ENCODE measurements at places on chromosomes 7 and 10.

- DNase-seq: no peak
These were observed 351.1 kb upstream of the KLF6 start for GRCh38 chr10:4136121-4136520.

- no peak for DNase-seq
These were observed 47.8 kb downstream of the HERPUD2 start for GRCh38 chr7:35647171-35647574.

GRCh38 chr10:110843031-110843430 lies 28.7 kb upstream of the PDCD4 start:
- DNase-seq: no peak

DNA sequence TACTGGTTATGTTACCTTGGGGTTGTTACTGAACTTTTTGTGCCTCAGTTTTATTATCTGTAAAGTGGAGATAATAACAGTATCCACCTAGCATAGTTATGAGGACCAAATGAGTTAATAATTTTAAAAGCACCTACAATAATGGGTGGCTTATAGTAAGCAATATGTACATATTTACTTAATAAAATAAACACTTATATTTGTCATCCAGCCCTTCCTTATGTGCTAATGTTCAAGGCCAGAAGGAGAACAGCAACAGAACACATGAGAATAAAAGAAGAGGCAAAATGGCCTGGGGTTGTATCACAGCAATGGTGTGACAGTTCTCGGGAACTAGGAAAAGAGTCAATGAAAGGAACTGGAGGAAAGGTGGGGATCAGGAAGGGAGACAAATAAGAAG lies 255.4 kb upstream of the LRGUK start:
- no peak for DNase-seq

DNA sequence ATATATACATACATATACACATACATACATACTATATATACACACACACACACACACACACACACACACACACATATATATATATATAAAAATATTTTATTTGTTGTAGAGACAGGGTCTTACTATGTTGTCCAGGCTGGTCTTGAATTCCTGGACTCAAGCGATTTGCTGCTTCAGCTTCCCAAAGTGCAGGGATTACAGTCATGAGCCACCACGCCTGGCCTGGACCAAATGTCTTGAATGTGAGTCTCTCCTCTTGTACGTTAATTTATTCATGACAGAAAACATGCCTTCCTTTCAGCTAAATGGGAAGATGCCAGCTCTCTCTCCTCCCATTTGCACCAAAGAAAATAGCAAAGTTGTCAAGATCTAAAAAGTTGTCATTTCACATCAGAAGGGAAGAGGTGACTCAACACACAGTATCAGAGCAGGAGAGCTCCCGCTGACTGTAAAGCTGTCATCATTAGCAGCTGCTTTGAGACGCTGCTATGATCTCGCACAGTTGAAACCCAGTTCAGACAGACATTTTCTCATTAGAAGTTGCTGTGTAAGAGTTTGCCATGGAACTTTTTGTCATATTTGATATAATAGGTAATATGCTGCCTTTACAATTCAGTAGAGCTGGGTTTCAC lies 224.3 kb downstream of the SFMBT2 start:
- no peak for DNase-seq

DNA sequence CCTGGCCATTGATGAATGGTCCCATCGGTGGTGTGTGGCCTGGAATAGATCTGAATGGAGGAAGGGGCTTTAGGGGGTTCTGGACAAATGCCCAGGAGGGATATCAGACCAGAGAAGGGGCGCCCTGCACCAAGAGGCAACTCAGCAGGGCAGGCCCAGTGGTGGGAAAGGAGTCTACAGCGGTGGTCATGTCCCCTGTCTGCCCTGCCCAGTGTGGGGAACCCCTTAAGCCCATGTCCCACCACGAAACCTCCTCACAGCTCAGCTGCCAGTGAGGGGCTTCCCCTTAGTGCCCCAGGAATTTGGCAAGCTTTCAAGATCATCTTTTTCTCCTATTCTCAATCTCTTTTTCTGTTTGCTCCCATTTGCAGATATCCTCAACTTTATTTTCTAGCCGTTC lies 14.1 kb upstream of the CCSER2 start:
- no peak for DNase-seq

GRCh38 chr10:122206471-122207065 lies 64.5 kb upstream of the BTBD16 start:
- DNase-seq: no peak

- no peak for DNase-seq
These were observed 48.5 kb downstream of the RASGEF1A start for GRCh38 chr10:43218206-43218950.

DNA sequence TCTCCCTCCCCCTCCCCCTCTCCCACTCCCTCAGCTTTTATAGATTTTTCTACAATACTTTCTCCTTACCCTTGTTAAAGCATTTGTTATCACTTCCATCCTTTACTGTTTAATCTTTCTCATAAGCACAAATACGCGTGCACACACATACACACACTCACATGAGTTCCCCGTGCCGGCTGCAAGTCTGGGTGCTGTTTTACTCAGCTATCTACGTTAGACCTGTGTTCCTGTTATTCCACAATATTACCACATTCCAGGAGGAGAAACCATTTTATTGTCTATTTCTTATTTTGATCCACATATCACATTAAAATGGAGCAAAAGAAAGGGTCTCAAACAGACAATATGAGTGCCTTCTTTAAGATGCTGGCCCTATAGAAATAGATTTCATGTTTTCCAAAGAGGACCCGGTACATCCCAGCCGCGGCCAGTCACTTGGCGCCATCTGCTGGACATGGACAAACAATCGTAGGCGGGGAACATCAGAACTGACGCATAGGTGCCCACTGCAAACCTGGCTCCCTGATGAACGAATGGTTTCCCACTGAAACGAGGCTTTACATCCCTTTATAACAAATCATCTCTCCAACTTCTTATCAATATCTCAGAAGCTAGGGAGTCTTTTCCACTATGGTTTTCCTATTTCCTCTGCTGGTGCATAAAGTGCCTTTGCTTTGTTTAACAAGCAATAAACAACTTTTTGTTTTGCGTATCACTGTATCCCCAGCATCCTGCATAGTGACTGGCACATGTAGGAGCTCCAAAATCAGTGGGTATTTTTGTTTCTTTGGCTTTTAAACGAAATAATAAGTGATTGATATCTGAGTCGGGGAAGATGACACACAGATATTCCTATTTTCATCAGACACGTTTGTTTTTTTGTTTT lies 25.2 kb upstream of the OPTN start:
- DNase-seq: peak; percentile 26

GRCh38 chr10:61906562-61906901 lies 5.0 kb downstream of the ARID5B start:
- DNase-seq: no peak

DNA sequence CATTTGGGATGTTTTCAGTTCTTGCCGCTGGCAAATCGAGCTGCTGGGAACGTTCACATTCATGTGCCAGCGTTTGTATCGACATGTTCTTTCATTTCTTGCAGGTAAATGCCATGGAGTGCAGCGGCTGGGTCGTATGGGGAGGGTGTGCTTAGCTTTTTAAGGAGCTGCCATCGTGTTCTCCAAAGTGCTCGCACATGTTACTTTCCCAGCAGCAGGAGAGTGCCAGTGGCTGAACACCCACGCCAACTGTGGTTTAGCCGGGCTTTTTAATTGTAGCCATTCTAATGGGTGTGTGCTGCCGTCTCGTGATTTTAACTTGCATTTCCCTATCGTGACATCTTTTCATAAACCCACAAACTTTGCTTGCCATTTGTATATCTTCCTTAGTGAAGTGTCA lies 11.6 kb upstream of the BNIP3 start:
- no peak for DNase-seq

- DNase-seq: no peak
These were observed 228.1 kb downstream of the WDR11 start for GRCh38 chr10:121079226-121079625.

DNA sequence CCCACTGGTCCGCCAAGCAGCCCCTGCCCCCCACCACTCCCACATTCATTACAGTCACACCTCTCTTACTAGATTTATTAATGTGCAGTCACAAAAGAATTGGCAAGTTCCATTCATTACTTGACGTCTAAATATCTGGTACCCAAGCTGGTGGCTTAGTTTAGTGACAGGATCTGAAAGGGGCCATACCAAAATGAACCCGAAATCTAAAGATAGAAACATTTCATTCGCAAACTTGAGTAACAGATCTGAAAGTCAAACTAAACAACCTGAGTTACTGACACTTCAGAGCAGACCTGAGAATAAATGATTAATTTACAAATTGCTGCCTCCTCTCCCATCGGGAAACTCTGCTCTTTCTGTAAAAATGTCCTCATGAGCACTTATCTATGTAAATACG lies 53.4 kb downstream of the TNS3 start:
- no peak for DNase-seq

- DNase-seq: peak; percentile 52
These were observed 45.9 kb upstream of the KCNIP2 start for GRCh38 chr10:101889256-101890210.

DNA sequence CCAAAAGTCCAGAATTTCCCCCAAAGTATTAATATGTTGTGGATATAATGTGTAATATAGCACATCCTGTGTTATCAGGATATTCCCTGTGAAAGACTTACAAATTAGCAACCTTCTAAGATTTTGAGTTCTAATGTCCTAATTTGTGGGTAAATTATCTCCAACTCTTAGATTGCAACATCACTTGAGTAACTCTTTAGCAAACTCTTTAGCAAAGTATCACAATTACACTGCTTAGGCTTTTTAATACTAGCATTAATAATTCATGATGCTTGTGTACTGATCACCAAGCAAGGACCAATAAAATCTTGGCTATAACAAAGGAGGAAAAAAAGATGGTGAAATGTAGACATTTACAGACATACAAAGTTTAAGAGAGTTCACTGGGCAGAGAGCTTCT lies 27.7 kb downstream of the HIP1 start:
- DNase-seq: no peak

DNA sequence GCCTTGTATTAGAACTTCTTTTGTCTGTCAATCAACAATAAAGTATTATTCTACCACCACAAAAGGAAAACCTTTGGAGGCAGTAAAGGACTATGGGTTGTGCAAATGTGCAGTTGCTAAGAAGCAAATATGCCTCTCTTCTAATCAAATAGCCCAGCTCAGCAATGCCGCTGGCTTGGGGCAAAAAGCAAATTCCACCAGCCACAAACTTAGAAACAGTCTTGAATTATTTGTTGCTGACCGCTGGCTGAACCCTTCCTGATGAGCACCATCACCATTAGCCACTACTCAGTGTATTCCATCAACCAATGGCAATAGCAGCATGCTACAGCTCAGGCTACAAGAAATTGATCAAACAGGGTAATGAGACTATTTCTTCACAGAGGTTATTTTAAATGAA lies 51.0 kb downstream of the SKAP2 start:
- DNase-seq: no peak

- no peak for DNase-seq
These were observed 4.4 kb upstream of the EN2 start for GRCh38 chr7:155453296-155454182.

DNA sequence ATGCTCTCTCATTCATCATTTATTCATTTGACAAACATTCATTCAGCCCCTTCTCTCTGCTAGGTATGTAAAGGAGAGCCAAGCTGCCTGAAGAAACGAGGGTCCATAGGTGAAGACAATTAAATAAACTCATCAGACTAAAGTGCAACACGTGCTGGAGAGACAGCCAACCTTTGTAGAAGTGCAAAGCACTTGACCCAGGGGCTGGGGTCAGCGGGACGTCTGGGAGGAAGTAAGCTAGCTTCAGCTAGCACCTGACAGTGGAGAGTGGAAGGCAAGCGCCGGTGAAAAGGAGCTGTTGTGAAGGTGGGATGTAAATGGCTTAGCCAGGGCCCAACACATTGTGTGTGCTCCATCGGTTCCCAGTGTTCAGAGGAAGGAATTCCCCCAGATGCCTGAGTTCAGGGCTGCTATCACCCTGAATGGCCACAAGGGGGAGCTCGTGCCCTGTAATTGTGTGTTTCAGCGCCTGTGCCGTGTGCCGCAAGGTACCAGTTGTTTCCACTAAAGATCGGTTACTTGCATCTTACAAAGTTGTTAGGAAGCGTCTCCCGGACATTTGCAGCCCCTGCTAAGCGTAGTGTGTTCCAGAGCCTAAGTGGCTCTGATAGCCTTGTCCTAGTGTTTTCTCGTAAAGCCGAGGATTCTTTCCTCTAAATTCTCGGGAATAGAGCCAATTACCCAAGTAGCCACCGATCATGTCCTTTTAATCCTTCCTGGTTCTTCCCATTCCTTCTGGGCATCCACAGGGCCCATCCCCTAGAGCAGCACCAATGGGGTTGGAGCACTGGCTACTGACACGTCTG lies 30.6 kb downstream of the TLX1 start:
- DNase-seq: peak; percentile 56

DNA sequence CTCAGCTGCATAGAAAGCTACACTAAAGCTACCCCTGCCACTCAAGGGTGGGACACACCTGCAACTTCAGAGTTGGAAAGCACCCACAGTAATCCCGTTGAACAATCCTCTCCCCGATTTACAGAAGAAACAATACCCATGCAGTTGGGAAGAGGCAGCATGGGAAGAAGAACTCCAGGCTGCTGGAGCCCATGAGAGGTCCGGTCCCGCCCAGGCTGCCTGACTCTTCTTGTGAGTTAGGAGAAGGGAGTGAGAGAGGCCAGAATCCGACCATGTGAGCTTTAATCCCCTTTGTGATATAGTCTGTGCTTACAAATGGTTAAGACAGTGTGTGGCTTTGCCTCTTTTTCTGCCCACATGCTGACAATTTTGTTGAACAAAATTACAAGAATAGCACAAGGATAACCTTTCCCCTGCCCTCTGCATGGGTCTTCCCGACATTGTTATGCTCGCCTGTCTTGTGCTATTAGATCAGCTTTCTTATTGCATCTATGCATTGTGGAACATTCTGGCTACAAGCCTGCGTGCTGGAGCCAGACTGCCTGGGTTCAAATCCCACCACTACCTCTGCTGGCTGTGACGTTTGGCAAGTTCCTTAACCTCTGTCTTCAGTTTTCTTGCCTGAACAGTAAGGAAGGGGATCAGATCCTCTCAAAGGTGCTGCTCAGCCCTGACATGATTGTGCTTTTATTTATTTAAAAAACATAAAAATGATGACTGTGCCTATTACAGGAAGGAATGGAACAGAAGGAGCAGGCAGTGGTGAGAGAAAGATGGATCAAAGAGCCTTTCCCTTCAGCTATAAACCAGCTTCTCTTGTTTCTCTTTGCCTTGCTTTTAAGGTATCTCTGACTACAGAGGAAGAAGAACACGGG lies 56.0 kb downstream of the BPGM start:
- no peak for DNase-seq

DNA sequence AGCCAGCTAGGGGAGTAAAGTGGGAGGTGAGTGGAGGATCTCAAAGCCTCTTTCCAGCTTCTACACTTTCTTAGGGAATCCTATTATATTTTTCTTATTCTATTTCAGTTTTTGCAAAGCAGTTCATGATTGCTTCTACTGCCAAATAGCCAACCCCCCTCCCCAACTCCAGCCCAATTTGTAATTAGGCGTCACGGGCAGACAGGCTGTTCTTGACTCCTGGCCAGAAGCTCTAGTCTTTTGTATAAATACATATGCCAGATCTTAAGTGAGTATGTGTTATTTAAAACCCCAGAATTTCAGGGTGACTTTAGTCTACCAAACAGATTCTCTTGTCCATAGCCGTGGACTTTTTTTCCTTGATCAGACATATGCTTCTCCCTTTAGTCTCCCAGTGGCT lies 255.2 kb downstream of the BUB3 start:
- DNase-seq: no peak

- DNase-seq: no peak
These were observed 48.3 kb downstream of the COL17A1 start for GRCh38 chr10:104037261-104037951.
